ENCODE measurements at places on chromosomes 12 and 14. TPM values are rescaled to one million over a fixed set of nuclear protein-coding genes. Genes with fewer than 3 reads are reported as not detected.

CNTN1 gene
- 0.68 TPM for total RNA-seq

TCL1B gene
- not detected for total RNA-seq

TFCP2 gene
- 20.5 TPM for total RNA-seq

KIF26A gene
- total RNA-seq = 7.6 TPM

SIX4 gene
- 3.8 TPM for total RNA-seq

REM2 gene
- total RNA-seq = 0.12 TPM

ANKRD9 gene
- total RNA-seq = 160 TPM

BATF gene
- total RNA-seq = 2.3 TPM

CD27 gene
- total RNA-seq = 0.26 TPM

FAIM2 gene
- total RNA-seq = 25.9 TPM

RTL1 gene
- not detected for total RNA-seq

GALNT9 gene
- total RNA-seq = 2.7 TPM

DNA sequence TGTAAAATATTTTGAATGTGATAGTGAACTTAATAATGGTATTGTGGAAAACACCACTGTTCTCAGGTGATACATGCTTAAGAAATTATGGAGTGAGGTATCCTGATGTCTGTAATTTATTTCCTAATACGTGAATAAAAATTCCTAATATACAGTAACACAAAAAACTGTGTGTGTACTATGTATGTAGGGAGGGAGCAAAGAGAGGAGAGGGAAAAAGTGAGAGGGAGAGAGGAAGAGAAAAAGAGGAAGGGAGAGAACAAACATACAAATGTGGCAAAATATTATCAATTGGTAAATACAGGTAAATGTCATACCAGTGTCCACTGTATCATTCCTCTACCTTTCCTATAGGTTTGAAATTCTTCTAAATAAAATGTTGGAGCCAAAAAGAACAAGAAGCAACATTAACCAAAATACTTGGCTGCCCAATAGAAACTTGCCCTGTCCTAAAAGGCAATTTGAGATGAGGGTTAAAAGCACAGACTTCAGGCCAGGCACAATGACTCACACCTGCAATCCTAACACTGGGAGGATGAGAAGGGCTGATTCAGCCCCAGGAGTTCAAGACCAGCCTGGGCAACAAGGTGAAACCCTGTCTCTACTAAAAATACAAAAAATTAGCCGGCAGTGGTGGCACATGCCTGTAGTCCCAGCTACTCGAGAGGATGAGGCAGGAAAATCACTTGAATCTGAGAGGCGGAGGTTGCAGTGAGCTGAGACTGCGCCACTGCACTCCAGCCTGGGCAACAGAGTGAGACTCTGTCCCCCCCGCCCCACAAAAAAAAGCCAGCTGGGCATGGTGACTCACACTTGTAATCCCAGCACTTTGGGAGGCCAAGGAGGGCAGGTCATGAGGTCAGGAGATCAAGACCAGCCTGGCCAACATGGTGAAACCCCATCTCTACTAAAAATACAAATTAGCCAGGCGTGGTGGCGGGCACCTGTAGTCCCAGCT is 14.5 kb downstream of the R3HDM2 start:
- DNase-seq = no peak

DNA sequence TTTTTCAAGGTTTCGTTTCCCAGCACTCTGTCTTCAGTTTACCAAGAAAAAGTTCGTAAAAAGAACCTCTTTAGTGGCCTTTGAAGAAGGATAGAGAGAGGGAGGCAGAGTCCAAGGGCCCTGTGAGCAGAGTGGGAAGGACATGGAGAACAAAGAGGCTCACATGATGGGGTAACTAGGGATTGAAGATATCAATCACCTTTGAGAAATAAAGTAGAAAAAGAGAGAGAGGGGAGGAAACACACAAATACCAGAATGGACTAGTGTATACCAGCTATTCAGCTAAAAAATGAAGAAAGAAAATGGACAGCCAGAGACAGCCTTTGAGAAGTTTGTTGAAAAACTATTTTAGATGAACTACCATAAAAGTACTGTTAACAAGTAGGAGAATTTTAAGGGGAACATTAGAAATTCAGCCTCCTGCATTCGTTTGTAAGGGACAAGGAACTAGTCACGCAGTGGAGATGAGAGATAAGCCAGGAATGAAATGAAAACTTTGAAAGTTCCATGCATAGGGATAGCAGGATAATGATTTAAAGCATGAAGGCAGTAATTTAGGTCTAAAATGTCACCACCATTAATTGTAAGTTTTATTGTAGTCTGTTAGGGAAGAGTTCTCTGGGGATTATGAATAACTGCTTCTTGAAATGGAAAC is 82.1 kb downstream of the SPTSSA start:
- DNase-seq = no peak

DNA sequence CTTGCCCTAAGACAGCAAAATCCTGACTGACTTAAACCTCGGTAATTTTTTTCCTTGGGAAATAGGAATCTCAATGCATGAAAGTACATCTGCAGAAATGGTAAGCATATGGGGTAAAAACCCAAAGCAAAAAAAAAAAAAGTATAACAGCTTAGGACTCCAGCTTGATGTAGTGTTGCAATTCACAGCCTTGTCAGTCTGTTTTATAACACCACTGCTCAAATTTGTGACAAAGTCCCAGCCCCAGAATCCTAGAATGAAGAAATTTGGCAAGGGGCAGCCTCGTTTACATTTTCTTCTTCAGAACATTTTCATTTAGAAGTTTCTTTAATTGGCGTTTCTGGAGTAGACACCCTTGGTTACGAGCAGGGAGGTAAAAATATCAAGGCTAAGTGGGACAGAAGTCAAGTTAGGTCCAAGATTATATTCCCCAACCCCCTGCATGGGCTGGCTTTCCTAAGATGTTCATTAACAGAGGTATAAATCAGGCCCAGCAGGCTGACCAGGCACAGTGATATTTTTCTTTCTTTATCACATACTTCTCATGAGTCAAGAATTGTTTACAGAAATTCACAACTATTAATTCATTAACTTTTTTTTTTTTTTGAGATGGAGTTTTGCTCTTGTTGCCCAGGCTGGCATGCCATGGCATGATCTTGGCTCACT is 424.0 kb downstream of the RMST start:
- no peak for DNase-seq

DNA sequence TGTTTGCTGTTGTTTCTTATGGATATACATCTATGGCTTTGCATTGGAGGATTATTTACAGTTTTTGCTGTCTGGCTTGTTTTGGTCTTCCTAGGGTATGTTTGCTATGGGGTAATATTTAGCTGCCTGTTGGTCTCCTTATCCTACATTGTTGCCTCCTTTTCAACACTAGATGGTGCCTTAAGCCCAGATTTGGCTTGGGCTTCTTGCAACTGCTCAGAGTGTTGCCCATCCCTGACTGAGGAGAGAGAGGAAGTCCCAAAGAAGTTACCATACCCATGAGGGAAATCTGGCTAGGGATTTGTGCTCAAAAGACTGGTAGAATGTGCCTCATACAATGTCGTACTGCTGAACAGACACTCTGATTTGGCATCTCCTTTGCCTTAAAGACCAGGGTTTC is 94.6 kb upstream of the MUCL1 start:
- DNase-seq = no peak

DNA sequence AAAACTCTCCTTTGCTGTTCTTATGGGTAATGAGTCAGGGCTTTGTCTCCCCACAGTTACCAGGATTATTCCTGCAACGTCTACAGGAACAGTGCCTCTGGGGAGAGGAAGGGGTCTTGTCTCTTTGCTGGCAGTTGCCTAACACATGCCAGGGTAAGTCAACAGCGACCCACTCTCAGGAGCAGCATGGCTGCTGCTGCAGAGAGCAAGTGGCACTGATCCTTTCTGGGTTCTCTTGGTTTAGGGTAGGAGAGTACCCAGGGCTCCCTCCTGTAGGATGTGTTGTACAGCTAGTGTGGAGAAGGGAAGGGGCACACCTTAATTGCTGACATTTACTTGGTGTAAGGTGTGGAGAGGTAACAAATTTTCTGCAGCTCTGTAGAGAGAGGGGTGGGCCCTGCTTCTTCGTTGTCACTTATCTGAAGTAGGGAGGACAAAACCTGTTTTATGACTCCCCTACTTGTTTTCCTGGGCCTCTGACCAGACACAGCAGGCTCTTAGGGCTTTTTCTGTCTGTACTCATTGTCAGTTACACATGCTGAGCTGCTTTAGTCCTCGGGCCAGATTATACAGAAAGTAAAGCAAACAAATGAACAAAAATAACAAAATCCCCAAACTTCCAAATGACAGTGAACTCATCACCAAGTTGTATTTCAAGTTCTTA is 168.2 kb downstream of the ACSS3 start:
- no peak for DNase-seq

- no peak for DNase-seq
Measured at GRCh38 chr14:64875350-64875749, 4.4 kb downstream of the SPTB start.

- DNase-seq = peak; percentile 62
Measured at GRCh38 chr12:57242691-57243454, 8.1 kb downstream of the STAC3 start.

- DNase-seq = peak; percentile 61
Measured at GRCh38 chr14:90815822-90816662, at the start of gene TTC7B. TSS of gene TTC7B (minus strand) at chr14:90816430. CDS start at chr14:90816295, 135 bp downstream.

DNA sequence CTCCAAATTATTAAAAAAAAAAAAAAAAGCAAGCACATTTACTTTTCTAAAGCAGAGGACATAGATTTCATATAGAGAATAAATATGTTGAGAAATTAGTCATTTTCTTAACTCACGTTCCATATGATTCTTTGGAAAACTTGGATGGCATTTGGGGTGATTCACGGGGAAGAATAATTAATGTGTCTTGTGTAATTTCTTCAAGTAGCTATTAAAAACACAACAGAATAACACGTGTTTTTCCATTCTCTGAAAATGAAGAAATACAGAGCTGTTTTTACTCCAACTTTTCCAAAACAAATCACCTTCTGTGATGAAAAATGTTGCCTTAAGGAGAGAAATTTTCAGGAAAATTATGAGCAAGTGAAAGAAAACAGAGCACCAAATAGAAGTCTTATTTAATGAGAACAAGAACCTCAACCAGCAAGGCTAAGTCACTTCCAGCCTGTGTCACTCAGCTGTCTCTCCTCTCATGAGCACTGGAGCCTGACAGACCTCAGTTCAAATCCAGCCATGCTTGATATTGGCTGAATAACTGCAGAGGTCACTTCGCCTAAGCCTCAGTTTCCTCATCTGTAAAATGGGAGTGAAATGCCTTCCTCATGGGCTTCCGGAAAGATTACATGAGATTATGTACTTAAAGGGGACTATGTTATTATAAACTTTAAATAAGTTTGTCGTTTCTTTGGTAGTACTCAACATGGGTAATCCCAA is 42.8 kb upstream of the NUAK1 start:
- no peak for DNase-seq

- DNase-seq = no peak
Measured at GRCh38 chr12:82600379-82600778, 86.3 kb upstream of the TMTC2 start.

GRCh38 chr12:108021141-108021540 is 107.9 kb upstream of the WSCD2 start:
- no peak for DNase-seq

DNA sequence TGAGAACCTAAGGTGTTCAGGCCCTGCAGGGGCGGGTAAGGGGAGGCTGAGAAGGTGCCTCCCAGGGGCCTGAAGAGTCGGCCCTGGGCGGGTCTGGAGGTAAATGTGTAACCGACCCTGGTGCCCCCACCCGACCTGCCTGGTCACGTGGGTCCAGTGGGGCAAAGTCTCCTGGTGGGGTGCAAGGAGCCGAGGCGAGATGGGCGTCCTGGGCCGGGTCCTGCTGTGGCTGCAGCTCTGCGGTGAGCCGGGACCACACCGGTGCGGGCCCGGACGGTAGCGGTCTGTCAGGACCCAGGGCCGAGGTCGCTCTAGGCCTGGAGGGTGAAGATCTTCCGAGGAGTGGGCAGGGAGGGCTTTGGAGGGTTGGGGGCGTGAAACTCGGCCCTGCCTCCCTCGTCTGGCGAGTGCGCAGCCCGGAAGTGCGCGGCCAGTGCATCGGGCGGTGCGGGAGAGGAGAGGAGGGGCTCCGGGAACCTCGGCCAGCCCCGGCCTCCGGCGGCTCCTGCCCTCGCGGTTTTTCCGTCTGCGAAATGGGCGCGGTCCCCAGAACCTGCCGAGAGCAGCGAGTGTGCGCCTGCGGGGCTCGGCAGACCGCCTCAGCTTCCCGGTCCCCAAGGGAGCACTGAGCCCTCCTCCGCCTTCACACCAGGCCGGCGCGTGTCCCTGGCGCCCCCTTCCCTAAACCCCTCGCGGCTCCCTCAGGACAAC is at the start of gene AMN:
AMN (plus strand) TSS at position 174 of the 711 bp plus-strand sequence; CDS start at position 200, 26 bp downstream.
- DNase-seq = no peak

- no peak for DNase-seq
Measured at GRCh38 chr12:77437206-77437605, 371.8 kb upstream of the E2F7 start.

GRCh38 chr14:48568688-48569087 is 893.3 kb upstream of the MDGA2 start:
- no peak for DNase-seq

- no peak for DNase-seq
Measured at GRCh38 chr12:127025545-127025944, 1241.4 kb upstream of the TMEM132C start.

DNA sequence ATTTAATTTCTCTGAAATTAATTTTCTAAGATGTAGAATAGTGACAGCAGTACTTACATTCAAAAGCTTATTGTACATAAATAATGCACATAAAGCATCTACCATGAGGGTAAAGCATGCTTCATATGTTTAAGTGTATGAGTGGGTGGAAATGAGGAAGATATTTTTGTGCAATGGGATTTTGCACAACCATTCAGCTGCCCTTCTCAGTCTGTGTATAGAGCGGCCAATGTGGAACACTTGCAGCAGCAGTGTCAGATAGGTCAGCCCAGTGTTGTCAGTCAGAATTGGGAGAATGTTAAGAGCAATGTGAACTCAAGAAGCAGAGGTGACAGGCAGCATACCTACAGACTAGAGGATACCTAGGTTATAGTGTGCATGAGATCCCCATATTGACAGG is 72.5 kb upstream of the ATP2B1 start:
- no peak for DNase-seq

Measured in left cardiac atrium (tissue), 4 donors.